ENCODE measurements at places on chromosomes 6 and 20. TPM values are rescaled to one million over a fixed set of nuclear protein-coding genes. Genes with fewer than 3 reads are reported as not detected.

GRCh38 chr6:20497216-20498040, 36.8 kb upstream of the CDKAL1 start:
- no peak overlapping the region for H3K27ac ChIP-seq
- H3K4me1 ChIP-seq: no peaks in the 10 kb centered on the region
- no peaks in the 10 kb centered on the region for H3K27me3 ChIP-seq
- DNase-seq: no peak

- H3K4me1 ChIP-seq: no peaks in the 10 kb centered on the region
- H3K27me3 ChIP-seq: no peaks in the 10 kb centered on the region
- no peak for DNase-seq
- H3K36me3 ChIP-seq: no peaks in the 10 kb centered on the region
These were observed 10.7 kb downstream of the CASS4 start for GRCh38 chr20:56422824-56423189.

Gene PPP1R16B
- 26.4 TPM for total RNA-seq

Gene CRISP2
- not detected for total RNA-seq

Gene TREM1
- total RNA-seq: not detected
